ENCODE measurements at places on chromosomes 7 and 10. TPM values are rescaled to one million over a fixed set of nuclear protein-coding genes. Genes with fewer than 3 reads are reported as not detected.
A peak's percentile ranks its signal among the peaks of the same experiment; 100 is the strongest.

Gene LRRD1
- 0.31 TPM for total RNA-seq

DNA sequence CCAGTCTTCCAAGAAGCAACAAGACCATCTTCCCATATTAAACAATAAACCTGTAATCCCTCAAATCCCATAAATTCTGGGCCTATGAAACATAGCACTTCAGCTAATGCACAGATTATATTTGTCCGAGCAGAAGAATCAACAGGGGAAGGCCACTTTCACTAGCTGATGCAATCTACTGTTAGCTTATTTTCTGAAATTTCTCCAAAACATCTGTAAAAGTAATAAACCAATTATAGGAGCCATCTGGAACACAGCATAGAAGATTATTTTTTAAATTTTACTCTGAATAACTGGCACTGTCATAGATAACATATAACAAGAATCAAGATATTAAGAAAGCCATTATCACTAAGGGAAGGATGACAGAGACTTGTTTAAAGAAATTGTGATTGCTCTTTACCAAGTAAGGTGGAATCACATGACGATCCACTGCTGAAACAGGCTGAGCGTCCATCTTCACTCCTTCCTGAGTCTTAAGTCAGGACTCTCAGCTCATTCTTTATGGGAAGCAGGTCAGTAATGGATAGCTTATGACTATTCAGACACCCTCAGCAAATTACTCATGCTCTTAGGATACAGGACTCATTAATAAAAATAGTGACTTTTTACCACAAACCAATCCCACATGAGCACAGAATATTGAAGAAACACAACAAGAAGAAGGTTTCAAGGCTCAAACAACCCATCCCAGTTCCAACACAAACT, 719.5 kb downstream of the XPNPEP1 start:
- DNase-seq = no peak

- peak; percentile 41 for DNase-seq
Measured at GRCh38 chr7:149662591-149663095, 110.7 kb downstream of the ZNF467 start.

Gene NODAL
- total RNA-seq = not detected

GRCh38 chr10:84845628-84846261, 517.4 kb downstream of the CCSER2 start:
- DNase-seq = no peak

GRCh38 chr7:24965831-24966708, 13.9 kb downstream of the OSBPL3 start:
- no peak for DNase-seq

DNA sequence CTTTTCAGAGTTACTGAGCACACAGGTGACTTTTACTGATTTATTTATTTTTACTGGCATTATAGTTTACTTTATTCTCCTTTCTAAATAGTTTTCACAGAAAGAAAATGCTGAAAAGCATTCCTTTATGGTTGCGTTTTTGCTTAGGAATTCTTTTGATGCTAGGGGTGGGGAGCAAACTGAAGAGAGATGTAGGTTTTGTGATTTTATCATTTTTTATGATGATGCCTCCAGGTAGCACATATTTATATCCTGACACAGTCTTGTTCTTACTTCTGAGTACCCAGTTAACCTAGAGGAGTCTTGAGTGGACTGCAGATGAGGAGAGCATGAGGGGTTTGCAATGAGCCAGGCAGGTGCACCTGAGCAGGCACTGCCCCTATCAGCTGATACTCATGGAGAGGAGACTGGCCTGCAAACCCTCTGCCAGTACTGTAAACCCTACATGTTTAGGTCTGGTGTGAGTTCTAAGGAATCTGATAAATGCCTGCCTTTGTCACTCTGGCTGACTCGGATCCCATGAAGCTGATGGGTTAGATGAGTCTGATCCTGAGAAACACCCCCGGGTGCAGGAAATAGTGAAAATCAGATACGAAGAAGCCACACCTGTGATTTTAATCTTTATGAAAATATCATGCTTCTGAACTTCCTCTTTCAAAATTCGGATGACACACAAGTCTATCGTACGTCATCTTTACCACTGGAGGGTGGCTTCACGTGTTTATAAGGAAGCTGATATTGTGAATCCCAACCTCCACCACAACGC, 302.9 kb downstream of the WDR37 start:
- DNase-seq = no peak

- no peak for DNase-seq
Measured at GRCh38 chr7:30870821-30871518, 40.7 kb upstream of the AQP1 start.

Gene GRID1
- total RNA-seq = 0.42 TPM

DNA sequence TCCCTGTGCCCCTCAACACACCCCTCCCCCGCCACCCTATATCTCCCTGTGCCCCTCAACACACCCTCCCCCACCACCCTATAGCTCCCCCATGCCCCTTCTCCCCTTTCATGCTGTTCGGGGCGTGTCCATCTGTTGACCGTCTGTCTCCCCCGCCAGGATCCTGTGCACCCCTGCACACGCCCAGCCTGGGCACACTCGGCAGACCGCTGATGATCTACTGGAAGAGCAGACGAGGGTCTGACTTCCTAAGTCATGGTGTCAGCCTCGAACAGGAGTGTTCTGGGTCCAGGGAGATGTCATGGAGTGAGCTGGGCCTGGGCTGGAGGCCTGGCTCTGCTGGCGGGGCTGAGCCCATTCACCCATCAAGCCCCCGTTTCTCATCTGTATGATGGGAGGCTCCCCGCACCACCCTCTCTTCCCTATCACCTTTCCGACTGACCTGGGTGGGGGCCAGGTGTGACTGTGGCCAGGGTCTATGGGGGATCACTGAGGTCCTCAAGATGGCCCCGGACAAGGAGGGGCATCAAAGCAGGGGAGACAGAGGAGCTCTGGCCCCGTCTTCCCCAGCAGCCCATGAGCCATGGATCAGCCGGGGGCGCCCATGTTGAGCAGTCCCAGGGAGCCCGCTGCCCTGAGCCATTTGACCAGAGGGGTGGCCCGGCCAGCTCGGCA, 48.3 kb downstream of the PDGFA start:
- no peak for DNase-seq

Gene MRLN
- total RNA-seq = not detected

- no peak for DNase-seq
Measured at GRCh38 chr7:41085244-41085643, 617.6 kb downstream of the INHBA start.

All from progenitor cell of endocrine pancreas (in vitro differentiated cells).